ENCODE measurements at places on chromosomes 2 and 18. TPM values are rescaled to one million over a fixed set of nuclear protein-coding genes. Genes with fewer than 3 reads are reported as not detected.

DNA sequence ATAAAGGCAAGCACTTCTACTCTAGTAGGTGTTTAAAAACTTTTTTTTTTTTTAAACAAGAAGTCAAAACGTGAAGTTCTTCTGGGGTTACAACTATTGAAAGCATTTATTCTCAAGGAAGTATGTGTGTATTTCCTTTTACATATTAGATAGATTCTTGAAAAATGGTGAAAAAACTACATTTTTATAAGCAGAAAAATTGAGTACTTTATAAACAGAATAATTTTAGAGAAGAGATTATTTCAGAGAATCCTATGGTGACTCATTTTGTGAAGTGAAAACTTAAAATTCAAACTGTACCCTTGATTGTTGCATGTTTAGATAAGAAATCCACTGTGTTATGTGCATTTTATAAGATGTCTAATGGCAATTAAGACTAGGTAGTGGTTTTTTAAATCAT is 2.9 kb downstream of the EML4 start:
- DNase-seq, result no peak
- peaks cover 27% of the 10 kb centered on the region for H3K4me1 ChIP-seq

GRCh38 chr2:16162491-16163040 is 222.2 kb downstream of the MYCN start:
- no peaks in the 10 kb centered on the region for H3K36me3 ChIP-seq
- no peak overlapping the region for H3K4me3 ChIP-seq
- no peaks in the 10 kb centered on the region for H3K4me1 ChIP-seq
- peaks cover under 1% of the 10 kb centered on the region for H3K27me3 ChIP-seq

DNA sequence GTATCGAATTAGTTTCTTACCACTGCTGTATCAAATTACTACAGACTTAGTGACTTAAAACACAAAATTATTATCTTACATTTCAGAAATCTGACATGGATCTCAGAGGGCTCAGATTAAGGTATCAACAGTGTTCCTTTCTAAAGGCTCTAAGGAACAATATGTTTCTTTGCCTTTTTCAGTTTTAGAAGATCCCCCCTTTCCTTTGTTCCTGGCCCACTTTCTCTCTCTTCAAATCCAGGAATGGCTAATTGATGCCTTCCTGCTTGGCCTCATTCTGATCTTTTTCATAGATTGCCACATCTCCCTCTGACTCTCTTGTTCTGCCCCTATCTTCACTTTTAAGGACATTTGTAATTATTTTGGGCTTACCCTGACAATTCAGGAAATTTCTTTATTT is 65.7 kb downstream of the LRP1B start:
- no peaks in the 10 kb centered on the region for H3K36me3 ChIP-seq
- H3K4me3 ChIP-seq, result no peak overlapping the region
- no peak overlapping the region for H3K27ac ChIP-seq
- no peaks in the 10 kb centered on the region for H3K4me1 ChIP-seq
- no peak for DNase-seq

DNA sequence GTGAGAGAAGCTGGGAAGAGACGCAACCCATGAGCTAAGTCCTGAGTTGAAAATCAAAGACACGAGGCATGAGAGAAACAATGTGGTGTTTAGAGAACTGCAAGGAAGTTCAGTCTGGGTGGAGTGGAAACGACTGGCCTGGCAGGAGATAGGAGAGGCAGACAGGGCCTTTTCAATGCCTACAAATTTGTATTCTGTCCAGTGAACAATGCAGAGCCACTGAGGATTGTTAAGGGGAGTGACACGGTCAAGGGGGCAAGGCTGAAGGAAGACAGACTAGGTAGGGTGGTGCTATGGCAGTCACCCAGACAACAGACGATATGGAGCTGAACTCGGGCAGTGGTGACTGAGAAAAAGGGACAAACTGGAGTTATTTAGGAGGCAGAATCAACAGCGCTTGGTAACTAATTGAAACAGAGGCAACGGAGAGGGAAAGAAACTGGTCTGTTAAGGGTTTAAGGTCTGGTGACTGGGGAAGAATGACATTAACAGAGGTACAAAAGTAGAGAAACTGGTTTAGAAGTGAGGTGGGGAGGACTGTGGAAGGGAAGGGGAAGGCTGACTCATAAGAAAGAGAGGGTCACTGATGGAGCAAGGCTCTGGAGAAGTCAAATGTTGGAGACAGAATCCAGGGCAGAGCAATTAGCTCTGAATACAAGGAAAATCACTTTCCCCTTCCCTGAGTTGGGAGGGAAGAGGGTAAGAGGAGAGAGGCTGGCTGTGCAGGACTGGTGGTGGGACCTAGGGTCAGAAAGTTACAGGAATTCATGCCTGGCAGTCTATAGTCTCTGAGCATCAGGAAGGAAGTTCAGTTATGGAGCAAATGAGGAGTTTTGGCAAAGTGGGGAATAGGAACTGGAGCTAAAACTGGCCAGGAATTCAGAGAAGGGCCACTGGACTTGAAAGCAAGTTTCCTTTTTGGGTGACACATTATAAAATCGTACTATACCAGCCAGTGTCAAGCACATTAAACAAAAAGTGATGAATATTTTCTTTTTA is 63.4 kb upstream of the CHRNA1 start:
- H3K36me3 ChIP-seq, result peaks cover 17% of the 10 kb centered on the region
- peaks cover 68% of the 10 kb centered on the region for H3K4me1 ChIP-seq
- H3K27ac ChIP-seq, result peak overlapping the region; percentile 84
- no peaks in the 10 kb centered on the region for H3K27me3 ChIP-seq
- H3K4me3 ChIP-seq, result peak overlapping the region; percentile 59

The CHRND gene
- not detected for total RNA-seq

DNA sequence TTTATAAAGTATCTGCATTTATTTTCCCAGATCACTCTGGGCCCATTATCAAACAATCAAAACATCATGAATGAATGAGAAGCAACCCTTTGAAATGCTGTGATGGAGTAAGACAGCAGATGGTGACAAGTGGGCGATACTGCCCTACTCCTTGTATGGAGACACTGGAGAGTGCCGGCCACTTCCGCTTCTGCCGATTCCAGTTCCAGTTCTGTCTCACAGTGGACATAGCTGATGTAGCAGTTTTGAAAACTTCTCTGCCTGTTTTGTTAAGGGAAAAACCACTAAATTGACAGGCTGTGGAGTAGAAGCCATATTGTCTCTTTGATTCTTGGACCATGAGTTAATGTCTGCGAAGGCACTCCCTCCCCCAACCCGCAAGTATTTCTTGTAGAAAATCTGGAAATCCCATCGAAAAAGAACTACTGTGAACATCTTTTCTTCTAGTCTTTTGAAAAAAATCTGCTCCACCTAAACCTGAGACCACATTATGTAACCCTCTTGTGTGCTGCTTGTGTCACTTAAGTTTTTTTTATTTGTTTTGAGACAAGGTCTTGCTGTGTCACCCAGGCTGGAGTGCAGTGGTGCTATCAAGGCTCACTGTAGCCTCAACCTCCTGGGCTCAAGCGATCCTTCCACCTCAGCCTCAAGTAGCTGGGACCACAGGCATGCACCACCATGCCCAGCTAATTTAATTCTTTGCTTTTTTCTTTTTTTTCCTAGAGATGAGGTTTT is 133.5 kb downstream of the TANC1 start:
- H3K4me1 ChIP-seq, result peaks cover 49% of the 10 kb centered on the region
- no peak overlapping the region for H3K4me3 ChIP-seq
- H3K27me3 ChIP-seq, result no peaks in the 10 kb centered on the region
- H3K27ac ChIP-seq, result no peak overlapping the region

- peaks cover 6% of the 10 kb centered on the region for H3K36me3 ChIP-seq
- no peak overlapping the region for H3K4me3 ChIP-seq
- no peak overlapping the region for H3K27ac ChIP-seq
- no peak for DNase-seq
Observed at GRCh38 chr2:129462349-129462748, 517.1 kb upstream of the RAB6C start.
